ENCODE measurements at places on chromosomes 3 and 15.

DNA sequence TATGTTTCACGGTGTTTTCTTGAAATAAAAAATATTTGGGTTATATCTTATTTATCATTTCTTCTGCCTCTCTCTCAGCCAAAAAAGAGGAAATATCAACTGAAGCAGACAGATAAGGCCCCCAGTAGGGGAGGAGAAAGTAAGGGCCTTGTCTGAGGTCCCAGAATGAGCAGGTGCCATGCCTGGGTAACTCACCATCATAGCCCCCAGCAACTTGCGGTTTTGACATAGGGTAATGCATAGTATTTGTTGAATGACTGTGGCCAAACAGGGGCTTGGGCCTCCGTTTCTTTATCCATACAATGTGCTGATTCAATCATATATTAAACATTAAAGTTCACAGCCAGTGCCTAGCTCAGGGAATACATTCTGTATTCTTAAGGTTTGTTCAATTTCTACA, 119.6 kb downstream of the ABI3BP start:
- DNase-seq, result no peak

DNA sequence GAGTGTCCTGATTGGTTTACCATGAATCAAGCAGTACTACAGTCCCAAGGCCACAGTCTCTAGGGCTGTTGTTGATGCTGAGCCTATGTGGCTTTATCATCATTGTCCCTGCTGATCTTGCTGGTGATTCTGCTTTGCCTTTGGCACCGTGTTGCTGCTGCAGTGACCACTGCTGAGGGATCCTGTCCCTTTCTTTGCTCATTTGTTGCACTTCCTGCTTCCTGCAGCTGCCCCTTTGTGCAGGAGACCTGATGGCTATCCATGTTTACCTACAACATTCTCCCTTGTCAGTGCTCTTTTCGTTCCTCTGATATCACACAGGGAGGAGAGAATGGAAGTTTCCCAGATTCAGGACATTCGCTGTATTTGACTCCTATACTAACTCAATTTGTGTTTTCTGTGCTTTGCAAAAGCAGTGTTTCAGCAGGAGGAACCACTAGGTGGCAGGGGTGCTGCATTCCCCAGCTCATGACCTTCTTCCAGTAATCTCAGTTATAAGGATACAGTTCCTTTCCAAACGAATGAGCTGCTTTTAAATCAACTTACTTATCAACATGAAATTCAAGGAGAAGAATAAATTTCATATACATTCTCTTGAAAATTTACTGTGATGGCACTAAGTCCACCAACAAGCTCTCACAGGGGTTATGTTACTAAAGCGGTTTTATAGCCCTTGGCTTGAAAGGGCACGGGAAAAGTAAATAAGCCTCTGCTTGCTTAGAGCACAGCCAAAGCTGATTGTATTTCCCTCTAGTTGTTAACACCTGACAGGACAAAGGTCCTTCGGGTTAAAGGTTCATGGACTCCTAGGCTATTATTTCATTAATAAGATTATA, 9.7 kb upstream of the THUMPD3 start:
- DNase-seq, result peak; percentile 70

- DNase-seq, result no peak
Measured at GRCh38 chr3:127068871-127069270, 86.0 kb downstream of the PLXNA1 start.

- DNase-seq, result no peak
Measured at GRCh38 chr3:122052968-122053367, 2.2 kb upstream of the CD86 start.

DNA sequence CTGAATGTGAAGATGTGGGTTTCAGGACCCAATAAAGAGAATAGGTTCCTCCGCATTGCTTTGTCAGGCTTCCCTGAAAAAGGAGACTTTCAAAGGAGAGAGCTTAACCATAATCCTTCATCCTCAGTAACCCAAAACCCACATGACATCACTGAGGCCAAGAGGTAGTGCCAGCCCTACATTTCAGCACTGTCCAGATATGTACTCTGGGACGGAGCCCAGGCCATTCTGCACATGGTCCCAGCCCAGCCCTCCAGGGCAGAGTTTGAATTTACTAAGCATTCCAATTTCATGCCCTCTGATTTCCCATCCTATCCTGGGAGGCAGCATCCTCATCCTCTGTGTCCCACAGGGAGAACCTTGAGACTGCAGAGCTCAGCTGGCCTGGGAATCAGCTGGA, 210.5 kb downstream of the GABRB3 start:
- no peak for DNase-seq

Measured in K562 (cell line).